Left ventricle myocardium superior (tissue), 1 donor: ENCODE measurements at places on chromosomes 7 and 10. TPM values are rescaled to one million over a fixed set of nuclear protein-coding genes. Genes with fewer than 3 reads are reported as not detected.

CLDN12 gene
- 34.0 TPM for total RNA-seq

PSAP gene
- 1,798 TPM for total RNA-seq

JCAD gene
- 30.4 TPM for total RNA-seq

MRLN gene
- not detected for total RNA-seq

GRCh38 chr7:98474558-98474957 lies 73.7 kb upstream of the BAIAP2L1 start:
- no peak for DNase-seq

GRCh38 chr10:78914502-78915189 lies 154.1 kb upstream of the ZMIZ1 start:
- DNase-seq: peak; percentile 52

GRCh38 chr10:121416071-121416470 lies 182.2 kb downstream of the FGFR2 start:
- DNase-seq: no peak
